ENCODE measurements at places on chromosomes 2 and 18.

GRCh38 chr2:121255358-121255757 is 29.6 kb downstream of the TFCP2L1 start:
- no peak for DNase-seq

- DNase-seq: no peak
Observed at GRCh38 chr2:207892716-207893402, 123.2 kb upstream of the FZD5 start.

DNA sequence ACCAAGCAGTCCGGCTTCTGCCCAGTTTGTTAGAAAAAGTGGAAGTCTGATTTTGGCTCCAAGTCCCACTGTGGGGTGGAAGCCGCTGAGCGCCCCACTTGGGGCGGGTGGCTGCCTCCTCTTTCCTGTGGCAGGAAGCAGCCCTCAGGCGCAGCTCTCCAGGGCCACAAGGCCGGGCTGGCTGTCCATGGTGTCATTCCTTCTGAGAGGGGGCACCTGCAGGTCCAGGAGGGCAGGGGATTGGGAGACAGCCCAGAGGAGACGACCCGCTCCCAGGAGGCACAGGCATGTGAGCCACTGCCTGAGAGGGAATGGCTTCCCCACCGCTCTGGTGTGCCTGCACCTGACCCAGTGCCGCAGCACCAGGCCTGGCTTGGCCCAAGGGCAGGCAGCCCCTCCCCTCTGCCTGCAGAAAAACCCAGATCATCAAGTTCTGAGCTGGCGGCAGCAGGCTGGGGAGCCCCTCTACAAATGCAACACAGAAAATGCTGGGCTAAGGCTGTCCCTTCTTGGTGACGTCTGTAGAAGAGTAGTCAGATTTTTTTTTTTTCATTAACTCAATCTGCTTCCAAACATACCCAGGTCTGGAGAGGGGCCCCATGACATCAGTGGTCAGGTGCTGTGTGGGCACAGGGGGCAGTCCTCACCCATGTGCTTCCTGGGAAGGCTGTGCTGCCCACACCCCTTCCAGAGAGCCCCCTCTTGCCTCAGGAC is 38.4 kb downstream of the HS6ST1 start:
- DNase-seq: no peak

GRCh38 chr18:48837676-48838075 is 113.1 kb downstream of the SMAD7 start:
- DNase-seq: no peak

GRCh38 chr2:236171680-236172254 is 3.6 kb upstream of the GBX2 start:
- DNase-seq: no peak

DNA sequence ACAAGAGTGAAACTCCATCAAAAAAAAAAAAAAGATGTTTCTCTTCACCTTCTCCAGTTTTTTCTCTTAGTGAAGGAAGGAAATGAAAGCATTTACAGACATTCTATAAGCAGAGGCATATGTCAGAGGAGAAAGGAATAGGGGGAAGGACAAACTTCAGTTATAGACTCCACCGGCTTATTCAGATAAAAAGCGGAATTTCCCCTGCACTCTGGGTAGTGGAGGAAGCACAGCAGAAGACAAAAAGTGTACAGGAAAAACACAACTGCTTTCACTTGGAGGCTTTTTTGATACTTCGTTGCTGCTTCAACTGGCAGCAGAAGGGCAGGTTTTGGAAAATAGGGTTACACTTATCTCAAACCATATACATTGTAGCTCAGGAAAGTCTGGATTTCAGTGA is 3.2 kb upstream of the MGAT4A start:
- no peak for DNase-seq

GRCh38 chr2:174339561-174340399 is 5.0 kb downstream of the SP9 start:
- DNase-seq: no peak

DNA sequence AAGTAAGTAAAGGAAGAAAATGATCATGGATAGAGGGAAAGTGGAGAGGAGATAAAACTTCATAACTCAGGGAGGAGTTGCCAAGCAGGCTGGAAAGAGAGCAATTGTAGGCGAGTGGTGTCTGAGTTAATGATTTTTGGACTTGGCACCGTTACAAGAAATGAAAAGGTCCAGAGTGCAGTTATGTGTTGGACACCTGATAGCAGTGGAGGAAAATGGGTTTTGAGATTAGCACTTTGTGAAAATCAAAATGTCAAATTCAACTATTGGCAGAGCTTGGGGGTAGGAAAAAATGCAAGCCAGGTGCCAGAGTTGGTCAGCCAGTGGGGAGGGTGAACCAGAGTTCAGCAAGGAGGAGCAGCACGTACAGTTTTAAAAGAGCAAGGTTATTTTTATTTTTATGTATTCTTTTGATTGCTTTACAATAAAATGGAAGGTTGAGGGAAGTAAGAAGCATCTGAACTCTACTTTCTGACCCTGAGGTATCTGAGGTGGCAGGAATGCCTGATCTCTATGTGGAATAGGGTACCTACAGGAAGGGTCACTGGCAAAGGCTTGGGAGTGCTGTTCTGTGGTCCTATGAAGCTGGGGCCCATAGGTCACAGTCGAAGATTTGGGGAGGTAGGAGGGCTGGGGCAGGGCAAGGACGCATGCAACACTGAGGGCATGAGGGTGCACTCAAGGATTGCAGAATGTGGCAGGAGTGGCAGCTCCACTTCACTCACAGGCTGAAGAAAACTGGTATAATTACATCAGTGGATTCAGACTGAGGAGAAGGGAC is 127.5 kb downstream of the CD8B2 start:
- no peak for DNase-seq

GRCh38 chr2:211837206-211837605 is 701.4 kb downstream of the ERBB4 start:
- DNase-seq: no peak

DNA sequence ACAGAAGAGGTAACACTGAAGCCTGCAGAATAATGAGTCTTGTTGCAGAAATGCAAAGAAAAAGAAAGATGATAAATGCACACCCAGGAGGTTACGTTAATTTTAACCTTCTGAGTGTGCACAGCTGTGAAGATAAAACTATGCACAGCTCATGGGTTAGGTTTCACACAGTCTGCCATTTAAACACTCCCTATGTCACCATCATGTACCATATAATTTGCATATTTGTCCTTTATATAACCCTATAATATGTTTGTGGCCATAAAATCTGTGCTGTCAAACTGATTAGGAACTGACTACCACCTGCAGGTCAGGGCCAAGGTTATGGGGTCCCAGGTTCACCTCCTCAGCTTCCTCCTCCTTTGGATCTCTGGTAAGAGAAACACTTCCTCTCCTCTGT is 205.5 kb downstream of the RPIA start:
- DNase-seq: no peak

GRCh38 chr2:61922714-61923113 is 17.2 kb downstream of the COMMD1 start:
- DNase-seq: no peak

- DNase-seq: no peak
Observed at GRCh38 chr18:79533591-79533990, 137.9 kb downstream of the NFATC1 start.
